Suprapubic skin (tissue), 4 donors: ENCODE measurements at places on chromosomes 5 and 9.
A peak's percentile ranks its signal among the peaks of the same experiment; 100 is the strongest.

- no peak overlapping the region for H3K4me3 ChIP-seq
- no peaks in the 10 kb centered on the region for H3K27me3 ChIP-seq
- H3K27ac ChIP-seq: no peak overlapping the region
- H3K4me1 ChIP-seq: peaks cover 41% of the 10 kb centered on the region
Observed at GRCh38 chr5:173010021-173010420, 26.4 kb downstream of the ATP6V0E1 start.

- peaks cover 4% of the 10 kb centered on the region for H3K36me3 ChIP-seq
- no peak for DNase-seq
- no peaks in the 10 kb centered on the region for H3K27me3 ChIP-seq
- peak overlapping the region; percentile 18 for H3K27ac ChIP-seq
Observed at GRCh38 chr5:1503241-1504068, 20.3 kb downstream of the LPCAT1 start.

- H3K4me1 ChIP-seq: peaks cover 21% of the 10 kb centered on the region
- peak overlapping the region; percentile 42 for H3K27ac ChIP-seq
Observed at GRCh38 chr5:113142186-113142585, 165.6 kb downstream of the DCP2 start.

DNA sequence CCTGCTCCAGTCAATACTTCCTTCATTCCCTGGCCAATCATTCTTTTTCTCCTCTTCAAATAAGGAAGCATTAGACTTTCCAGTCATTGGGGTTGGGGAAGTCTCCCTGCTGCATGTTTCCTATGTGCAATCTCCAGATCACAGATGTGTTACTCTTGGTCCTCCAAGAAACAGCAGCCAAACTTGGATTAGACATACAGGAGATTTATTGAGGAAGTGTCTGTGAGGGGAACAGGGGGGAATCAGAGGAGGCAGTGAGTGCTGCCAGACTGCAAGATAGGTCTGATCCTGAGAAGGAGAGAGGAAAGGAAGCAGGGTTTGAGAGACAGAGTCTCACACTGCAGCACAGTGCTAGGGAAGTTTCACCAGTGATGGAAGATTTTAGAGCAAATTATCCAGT is 40.6 kb upstream of the SLIT3 start:
- no peak overlapping the region for H3K27ac ChIP-seq
- H3K27me3 ChIP-seq: no peaks in the 10 kb centered on the region
- no peaks in the 10 kb centered on the region for H3K4me1 ChIP-seq
- no peak for DNase-seq

DNA sequence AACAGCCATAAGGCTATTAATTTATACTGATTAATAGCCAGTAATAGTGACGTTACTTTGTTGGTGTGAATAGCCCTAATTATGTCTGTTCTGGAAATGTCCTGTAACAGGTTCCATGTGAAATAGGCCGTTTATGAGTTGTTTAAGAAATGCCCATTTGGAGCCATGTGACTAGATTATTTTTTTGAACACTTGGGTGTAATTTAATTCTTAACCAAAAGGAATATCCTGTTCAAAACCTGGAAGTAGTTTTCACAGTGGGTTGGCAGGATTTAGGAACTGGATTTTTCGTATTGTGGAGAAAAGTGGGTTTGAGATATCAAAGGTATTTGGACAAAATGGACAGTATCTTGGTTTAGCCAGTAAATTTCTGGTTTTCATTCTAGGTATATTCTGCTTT is 1.3 kb downstream of the TENT2 start:
- peak overlapping the region; percentile 82 for H3K4me3 ChIP-seq
- peaks cover 11% of the 10 kb centered on the region for H3K36me3 ChIP-seq
- no peak overlapping the region for H3K27ac ChIP-seq
- DNase-seq: no peak

DNA sequence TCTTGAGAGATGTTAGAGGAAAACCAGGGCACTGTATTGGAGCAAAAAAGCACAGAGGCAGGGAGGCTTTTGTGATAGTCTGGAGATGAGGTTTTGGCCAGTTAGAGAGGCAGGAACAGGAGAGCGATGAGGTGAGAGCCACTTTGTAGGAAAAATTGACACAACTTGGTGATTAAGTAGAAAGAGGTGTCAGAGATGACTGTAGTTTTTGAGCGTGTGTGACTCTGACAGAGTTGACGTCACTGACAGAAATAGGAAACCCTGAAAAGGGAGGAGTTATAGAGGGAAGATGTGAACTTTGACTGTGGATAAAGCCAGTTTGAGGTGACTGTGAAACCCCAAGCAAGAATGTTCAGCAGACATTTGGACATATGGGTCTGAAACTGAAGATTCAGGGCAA is 15.7 kb downstream of the NFX1 start:
- no peak overlapping the region for H3K4me3 ChIP-seq
- DNase-seq: no peak
- no peak overlapping the region for H3K27ac ChIP-seq
- H3K4me1 ChIP-seq: no peaks in the 10 kb centered on the region
- H3K27me3 ChIP-seq: no peaks in the 10 kb centered on the region
- H3K36me3 ChIP-seq: peaks cover 100% of the 10 kb centered on the region

- no peaks in the 10 kb centered on the region for H3K27me3 ChIP-seq
- H3K4me3 ChIP-seq: no peak overlapping the region
- H3K4me1 ChIP-seq: no peaks in the 10 kb centered on the region
- H3K27ac ChIP-seq: no peak overlapping the region
Observed at GRCh38 chr9:32292611-32293010, 91.8 kb upstream of the ACO1 start.

GRCh38 chr9:110389148-110389750 is 51.6 kb upstream of the TXNDC8 start:
- DNase-seq: no peak
- H3K36me3 ChIP-seq: peaks cover 5% of the 10 kb centered on the region
- H3K27me3 ChIP-seq: no peaks in the 10 kb centered on the region
- H3K27ac ChIP-seq: no peak overlapping the region
- H3K4me1 ChIP-seq: no peaks in the 10 kb centered on the region

GRCh38 chr9:104843644-104844240 is 79.8 kb downstream of the NIPSNAP3B start:
- H3K27me3 ChIP-seq: no peaks in the 10 kb centered on the region
- no peak overlapping the region for H3K27ac ChIP-seq
- H3K4me3 ChIP-seq: no peak overlapping the region
- peaks cover 14% of the 10 kb centered on the region for H3K4me1 ChIP-seq
- H3K36me3 ChIP-seq: peaks cover 51% of the 10 kb centered on the region

DNA sequence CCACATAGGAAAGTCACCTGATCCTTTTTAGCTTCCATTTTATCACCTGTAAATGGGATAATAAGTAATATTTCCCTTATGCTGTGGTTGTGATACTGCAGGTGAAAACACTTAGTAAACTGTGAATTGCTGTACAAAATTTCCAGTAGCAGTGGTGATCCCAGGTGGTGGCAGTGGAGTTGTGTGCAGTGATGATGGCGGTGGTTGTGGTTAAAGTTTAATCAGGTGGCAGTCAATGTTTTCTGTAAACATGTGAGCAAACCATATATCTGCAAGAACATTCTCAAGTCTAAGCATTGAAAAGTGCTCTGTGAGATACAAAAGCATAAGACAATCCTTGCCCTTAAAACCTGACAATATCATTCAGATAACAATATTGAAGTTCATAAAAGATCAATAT is 480.2 kb downstream of the RASEF start:
- no peaks in the 10 kb centered on the region for H3K4me1 ChIP-seq

GRCh38 chr9:4548811-4549725 is 58.8 kb downstream of the SLC1A1 start:
- no peaks in the 10 kb centered on the region for H3K4me1 ChIP-seq
- H3K4me3 ChIP-seq: no peak overlapping the region
- no peak overlapping the region for H3K27ac ChIP-seq
- no peaks in the 10 kb centered on the region for H3K36me3 ChIP-seq
- no peak for DNase-seq

GRCh38 chr9:20981486-20981885 is 50.0 kb downstream of the HACD4 start:
- no peak overlapping the region for H3K4me3 ChIP-seq
- H3K36me3 ChIP-seq: peaks cover 12% of the 10 kb centered on the region
- no peak for DNase-seq
- peaks cover 6% of the 10 kb centered on the region for H3K4me1 ChIP-seq

DNA sequence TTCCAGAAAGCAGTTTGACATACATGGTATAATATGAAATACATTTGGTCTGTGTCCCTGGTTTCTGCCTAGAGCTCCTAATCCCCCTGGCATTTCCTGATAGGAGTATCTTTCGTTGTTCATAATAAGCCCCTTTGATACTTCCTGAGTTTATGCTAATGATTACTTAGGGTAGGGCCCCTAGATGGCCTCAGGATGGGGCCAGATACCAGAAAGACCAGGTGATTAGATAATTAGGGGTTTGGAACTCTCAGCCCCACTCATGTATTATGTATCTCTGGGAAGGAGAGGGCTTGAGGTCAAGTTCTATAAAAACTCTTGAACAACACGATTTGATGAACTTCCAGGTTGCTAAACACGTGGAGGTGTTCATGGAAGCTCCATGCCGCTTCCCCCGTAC is 163.3 kb upstream of the ZNF608 start:
- H3K4me1 ChIP-seq: peaks cover 28% of the 10 kb centered on the region
- no peak for DNase-seq
- no peaks in the 10 kb centered on the region for H3K36me3 ChIP-seq
- H3K4me3 ChIP-seq: no peak overlapping the region

DNA sequence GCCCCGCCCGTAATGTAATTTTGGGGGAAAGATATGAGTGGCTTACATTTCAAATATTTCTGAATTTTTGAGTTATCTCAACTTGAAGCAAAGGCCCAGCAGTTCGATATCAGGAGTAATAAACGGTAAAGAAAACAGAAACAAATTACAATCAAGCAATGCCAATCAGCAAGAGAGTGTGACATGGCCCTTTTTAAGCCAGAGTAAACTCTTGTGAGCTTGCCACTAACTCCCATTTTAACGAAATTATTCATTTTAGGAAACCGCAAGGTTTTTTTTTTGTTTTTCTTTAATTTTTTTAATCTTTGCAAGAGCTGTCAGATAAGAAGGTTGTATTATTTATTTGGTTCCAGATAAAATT is 17.6 kb upstream of the CDK7 start:
- H3K27me3 ChIP-seq: no peaks in the 10 kb centered on the region
- H3K4me1 ChIP-seq: peaks cover 13% of the 10 kb centered on the region
- H3K36me3 ChIP-seq: no peaks in the 10 kb centered on the region

DNA sequence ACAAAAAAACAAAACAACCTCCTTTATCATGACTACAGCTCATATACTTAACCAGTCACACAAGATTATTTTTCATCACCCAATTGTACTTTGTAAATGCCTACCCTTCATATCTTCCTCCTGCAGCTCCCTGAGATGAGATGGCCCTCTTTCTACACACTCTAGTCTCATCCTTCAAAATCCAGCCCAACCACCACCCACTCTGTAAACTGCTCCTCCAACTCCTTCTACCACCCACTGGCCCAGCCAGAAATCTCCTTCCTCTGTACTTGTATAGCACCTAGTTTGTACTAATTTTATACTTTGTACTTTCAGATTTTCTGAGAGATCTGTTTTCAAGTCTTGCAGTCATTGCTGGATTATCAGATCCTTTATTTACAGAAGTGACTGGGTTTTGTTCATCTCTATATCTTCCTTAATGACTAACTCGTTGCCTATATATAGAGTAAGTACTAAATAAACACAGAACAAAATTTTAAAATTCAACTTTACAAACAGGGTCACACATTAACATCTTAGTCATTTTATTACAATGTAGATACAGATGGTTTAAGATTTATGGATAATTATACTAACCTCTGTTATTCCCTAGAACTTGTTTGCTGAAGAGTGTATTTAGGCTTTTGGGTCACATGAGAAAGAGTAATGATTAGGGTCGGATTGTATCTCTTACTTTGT is 155.7 kb downstream of the NFIB start:
- peaks cover 39% of the 10 kb centered on the region for H3K4me1 ChIP-seq
- H3K27me3 ChIP-seq: no peaks in the 10 kb centered on the region
- H3K36me3 ChIP-seq: peaks cover 3% of the 10 kb centered on the region

DNA sequence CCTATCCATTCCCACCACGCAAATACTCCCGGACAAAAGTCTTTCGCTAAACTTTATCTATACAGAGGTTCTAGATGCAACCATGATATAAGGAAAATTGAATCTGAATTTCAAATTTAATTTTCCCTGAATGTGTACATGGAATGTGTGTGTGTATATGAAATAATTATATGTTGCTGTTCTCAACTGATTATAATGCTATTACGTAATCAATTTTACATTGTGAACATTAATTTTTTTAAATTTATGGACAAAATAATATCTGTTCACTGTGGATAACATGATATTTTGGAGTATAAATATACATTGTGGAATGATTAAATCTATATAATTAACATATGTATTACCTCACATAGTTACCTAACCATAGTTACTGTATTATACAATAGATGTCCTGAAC is 1250.6 kb downstream of the EFNA5 start:
- no peaks in the 10 kb centered on the region for H3K4me1 ChIP-seq
- H3K4me3 ChIP-seq: no peak overlapping the region
- no peaks in the 10 kb centered on the region for H3K36me3 ChIP-seq

GRCh38 chr9:69412741-69413150 is 87.7 kb downstream of the ENTREP1 start:
- no peaks in the 10 kb centered on the region for H3K27me3 ChIP-seq
- H3K27ac ChIP-seq: no peak overlapping the region
- no peak overlapping the region for H3K4me3 ChIP-seq
- no peaks in the 10 kb centered on the region for H3K36me3 ChIP-seq

DNA sequence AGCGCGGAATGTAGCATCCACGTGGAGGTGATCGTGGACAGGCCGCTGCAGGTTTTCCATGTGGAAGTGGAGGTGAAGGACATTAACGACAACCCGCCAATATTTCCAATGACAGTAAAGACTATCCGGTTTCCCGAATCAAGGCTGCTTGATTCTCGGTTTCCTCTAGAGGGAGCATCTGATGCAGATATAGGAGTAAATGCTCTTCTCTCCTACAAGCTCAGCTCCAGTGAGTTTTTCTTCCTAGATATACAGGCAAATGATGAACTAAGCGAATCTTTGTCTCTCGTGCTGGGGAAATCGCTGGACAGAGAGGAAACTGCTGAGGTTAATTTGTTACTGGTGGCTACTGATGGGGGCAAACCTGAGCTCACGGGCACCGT is 598 bp downstream of the PCDHA2 start:
- H3K36me3 ChIP-seq: no peaks in the 10 kb centered on the region
- H3K27me3 ChIP-seq: peaks cover 3% of the 10 kb centered on the region
- H3K27ac ChIP-seq: no peak overlapping the region
- no peak overlapping the region for H3K4me3 ChIP-seq

GRCh38 chr9:136549010-136549980 is 3.4 kb upstream of the NOTCH1 start:
- no peaks in the 10 kb centered on the region for H3K36me3 ChIP-seq
- H3K4me1 ChIP-seq: peaks cover 66% of the 10 kb centered on the region
- no peak overlapping the region for H3K27ac ChIP-seq
- H3K27me3 ChIP-seq: no peaks in the 10 kb centered on the region

GRCh38 chr9:123408313-123409262 is 52.6 kb downstream of the CRB2 start:
- H3K27me3 ChIP-seq: no peaks in the 10 kb centered on the region
- no peaks in the 10 kb centered on the region for H3K36me3 ChIP-seq
- no peak overlapping the region for H3K4me3 ChIP-seq
- DNase-seq: no peak

GRCh38 chr5:139650031-139650688 is 2.0 kb downstream of the CXXC5 start:
- peaks cover 4% of the 10 kb centered on the region for H3K27me3 ChIP-seq
- peak overlapping the region; percentile 85 for H3K4me3 ChIP-seq
- H3K36me3 ChIP-seq: no peaks in the 10 kb centered on the region
